AG08395 (cell line): ENCODE measurements at places on chromosomes 1 and 21.

- DNase-seq = no peak
These were observed at the start of gene CCDC185 for GRCh38 chr1:223393275-223394214. Gene CCDC185, plus strand, starts transcription at chr1:223393415. Its CDS starts 61 bp downstream, at chr1:223393476.

- DNase-seq = no peak
These were observed 696.2 kb upstream of the PRMT6 start for GRCh38 chr1:106360252-106360651.

- peak; percentile 93 for DNase-seq
These were observed 43.9 kb upstream of the LYST start for GRCh38 chr1:235910357-235911299.

GRCh38 chr1:247111259-247111699 lies 7.1 kb upstream of the ZNF669 start:
- DNase-seq = peak; percentile 26

DNA sequence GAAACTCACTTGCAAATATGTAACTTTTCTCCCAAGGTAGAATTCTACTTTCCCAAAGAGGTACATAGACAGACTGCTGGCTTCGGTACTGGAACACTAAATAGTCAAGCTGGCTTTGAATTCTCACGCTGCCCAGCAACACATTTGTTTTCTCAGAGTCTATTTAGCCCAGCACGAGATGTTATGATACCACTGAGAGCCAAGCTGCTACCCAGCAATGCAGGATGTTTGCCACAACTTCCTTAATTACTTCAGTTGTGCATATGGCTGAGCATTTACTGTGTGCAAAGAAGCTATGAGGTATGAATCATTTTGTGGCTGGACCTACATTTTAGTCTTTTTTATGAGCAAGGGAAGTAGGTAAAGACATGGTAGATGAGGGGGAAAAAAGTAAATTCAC lies 793.2 kb downstream of the PLA2G4A start:
- no peak for DNase-seq

GRCh38 chr1:170931650-170932049 lies 3.7 kb upstream of the MROH9 start:
- DNase-seq = no peak

- no peak for DNase-seq
These were observed 157.0 kb upstream of the GREM2 start for GRCh38 chr1:240768979-240769378.

DNA sequence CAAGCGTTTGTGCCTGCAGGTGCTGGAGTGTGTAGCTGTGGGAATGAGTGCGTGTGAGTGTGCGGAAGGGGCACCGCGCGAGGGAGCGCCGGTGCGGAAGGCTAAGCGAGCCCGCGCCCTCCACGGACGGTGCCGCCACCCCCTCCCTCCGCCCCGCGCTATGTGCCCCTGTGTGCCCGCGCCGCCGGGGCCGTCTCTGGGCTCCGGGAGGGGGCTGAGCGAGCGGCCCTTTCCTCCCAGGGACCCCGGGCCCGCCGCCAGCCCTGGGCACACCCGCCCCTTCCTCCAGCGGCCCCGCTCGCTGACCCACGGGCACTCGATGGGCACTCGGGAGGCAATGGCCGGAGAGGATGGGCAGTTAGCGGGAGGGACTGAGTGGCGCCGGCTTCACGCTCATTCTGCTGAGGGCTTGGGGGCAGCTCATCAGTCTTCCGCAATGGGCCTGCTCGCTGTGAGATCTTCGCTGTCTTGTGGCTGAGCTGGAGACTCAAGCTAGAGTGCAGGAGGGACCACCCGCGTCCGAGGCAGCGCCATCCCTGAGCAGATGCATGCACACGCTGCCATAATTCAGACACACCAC lies 8.6 kb upstream of the ADGRB2 start:
- DNase-seq = no peak

- peak; percentile 79 for DNase-seq
These were observed 194.6 kb downstream of the ST6GALNAC3 start for GRCh38 chr1:76269155-76269554.

DNA sequence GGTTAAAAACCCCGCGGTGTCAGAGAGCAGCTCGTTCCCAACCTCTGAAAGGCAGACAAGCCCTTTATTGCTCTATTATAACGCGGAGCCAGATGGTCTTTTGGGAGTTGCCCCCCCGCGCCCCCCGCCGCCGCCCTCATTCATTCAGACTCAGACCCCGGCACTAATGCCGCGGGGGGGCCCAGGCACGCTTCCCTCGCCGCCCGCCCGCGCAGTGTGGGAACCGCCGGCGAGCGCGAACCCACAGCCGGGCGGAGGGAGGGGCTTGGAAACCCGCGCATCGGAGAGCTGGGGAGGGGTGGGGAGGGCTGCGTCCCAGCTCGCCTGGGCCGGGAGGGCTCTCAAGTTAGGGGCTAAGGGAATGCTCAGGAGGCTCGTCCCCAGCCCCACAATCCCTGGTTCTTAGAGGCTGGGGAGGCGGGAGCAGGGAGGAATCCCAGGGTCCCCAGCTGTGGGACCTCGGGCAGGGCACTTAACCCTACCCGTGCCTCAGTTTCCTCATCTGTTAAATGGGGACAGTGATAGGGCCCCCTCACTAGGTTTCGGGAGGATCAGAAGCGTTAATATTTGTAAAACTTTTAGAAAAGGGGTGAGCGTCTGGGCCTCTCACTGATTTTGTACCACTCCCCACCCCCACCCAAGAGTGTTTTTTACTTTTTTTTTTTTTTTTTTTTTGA lies 10.9 kb upstream of the HES5 start:
- no peak for DNase-seq

GRCh38 chr21:25862596-25862995 lies 127.8 kb downstream of the GABPA start:
- peak; percentile 12 for DNase-seq

- no peak for DNase-seq
These were observed 9.3 kb downstream of the SLC35A3 start for GRCh38 chr1:99979091-99979490.

DNA sequence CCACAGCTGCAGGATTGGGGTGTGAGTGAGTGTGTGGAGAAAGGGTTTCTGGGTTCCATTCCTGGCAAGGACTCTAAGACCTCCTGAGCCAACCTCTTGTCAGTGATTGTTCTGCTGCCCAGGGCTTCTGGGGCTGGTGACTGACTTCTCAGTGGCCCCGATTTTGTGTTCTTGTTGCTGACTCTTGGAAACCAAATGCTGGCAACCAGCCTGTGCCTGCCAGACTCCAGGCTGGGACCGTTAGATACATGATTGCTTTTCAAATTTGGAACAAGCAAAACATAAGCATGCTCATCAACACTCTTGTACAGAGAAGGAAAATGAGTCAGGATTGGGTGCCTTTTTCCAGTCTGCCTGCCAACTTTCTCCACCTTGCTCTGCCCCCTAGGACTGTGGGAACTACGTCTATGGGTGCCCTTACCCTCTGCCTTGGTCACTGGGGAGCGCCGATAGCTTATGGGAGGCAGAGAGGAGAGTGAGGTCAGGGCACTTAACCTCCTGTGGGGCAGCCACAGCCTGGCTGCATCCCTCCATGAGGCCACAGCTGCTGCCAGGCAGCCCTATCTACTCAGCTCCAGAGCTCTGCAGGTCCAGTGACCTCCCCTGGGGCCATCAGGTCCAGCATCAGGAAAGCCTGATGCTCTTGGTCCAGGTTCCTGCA lies 39.3 kb upstream of the EPS8L3 start:
- DNase-seq = no peak

DNA sequence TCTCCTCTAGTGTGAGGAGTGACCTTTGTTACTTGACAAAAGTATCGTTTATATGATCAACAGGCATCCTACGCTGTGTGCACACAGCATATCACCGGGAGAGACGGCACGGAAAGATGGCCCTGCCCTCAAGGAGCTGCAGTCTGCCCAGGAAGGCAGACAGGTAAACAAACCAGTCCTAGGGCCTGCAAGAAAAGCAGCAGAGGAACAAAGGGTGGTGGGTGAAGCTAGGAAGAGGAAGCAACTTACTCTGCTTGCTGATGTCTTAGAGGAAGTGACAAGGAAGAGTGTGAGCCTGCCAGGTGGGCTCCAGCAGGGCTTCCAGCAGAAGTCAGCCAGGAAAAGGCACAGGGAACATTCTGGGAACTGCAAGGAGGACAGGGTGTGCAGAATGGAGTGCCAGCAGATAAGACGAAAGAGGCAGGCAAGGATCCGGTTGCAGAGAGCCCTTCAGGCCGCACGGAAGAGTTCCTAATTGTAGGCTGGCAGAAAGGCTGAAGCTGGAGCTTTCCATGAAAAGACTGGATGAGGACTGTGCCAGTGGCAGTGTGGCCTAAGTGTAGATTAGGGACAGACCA lies 106.7 kb downstream of the SLC45A1 start:
- DNase-seq = no peak

DNA sequence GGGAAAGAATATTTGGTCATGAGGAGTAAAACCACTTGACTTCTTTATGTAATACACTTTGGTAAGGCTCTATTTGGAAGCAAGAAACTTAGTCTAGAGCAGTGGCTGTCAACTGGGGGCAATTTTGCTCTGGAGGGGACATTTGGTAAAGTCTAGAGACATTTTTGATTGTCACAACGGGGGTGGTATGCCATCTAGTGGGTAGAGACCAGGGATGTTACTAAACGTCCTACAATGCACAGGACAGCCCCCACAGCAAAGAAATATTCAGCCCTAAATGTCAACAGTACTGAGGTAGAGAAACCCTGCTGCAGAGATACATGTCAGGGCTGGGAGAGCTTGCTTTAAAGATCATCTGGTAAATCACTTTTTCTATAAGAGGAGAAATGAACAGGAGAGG lies 13.5 kb downstream of the FUCA1 start:
- DNase-seq = no peak

DNA sequence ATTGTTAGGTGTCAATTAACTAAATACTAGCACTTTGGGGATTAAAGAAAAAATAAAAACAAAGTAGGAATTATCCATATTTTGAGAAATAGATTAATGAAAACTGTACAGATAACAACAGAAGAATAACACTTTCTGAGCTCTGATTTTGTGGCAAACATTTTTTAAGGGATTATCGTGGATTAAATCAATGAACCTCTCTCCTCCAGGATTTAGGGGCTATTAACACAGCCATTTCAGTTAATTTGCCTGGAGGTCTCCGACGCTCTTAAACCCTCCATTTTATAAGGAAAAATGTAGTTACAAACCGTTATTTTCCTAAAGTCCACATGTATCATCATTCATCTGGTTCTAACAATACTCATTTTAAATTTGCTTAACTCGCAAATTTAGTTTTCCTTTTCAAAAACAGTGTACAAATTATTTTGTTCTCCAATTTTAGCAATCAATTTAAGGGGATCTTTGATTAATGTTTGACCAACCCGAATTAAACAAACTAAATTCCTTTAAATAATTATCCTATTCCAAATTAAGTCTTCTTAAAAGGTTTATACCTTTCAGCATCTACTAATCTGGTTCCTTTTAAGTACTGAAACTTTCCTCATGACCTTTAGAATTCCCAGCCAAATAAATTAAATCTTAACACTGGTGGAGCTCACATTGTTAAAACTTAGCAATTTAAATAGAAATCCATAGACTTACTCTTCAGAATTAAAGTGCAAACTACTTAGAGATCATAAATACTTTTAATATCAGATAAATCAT lies 30.7 kb upstream of the RNF187 start:
- DNase-seq = no peak

DNA sequence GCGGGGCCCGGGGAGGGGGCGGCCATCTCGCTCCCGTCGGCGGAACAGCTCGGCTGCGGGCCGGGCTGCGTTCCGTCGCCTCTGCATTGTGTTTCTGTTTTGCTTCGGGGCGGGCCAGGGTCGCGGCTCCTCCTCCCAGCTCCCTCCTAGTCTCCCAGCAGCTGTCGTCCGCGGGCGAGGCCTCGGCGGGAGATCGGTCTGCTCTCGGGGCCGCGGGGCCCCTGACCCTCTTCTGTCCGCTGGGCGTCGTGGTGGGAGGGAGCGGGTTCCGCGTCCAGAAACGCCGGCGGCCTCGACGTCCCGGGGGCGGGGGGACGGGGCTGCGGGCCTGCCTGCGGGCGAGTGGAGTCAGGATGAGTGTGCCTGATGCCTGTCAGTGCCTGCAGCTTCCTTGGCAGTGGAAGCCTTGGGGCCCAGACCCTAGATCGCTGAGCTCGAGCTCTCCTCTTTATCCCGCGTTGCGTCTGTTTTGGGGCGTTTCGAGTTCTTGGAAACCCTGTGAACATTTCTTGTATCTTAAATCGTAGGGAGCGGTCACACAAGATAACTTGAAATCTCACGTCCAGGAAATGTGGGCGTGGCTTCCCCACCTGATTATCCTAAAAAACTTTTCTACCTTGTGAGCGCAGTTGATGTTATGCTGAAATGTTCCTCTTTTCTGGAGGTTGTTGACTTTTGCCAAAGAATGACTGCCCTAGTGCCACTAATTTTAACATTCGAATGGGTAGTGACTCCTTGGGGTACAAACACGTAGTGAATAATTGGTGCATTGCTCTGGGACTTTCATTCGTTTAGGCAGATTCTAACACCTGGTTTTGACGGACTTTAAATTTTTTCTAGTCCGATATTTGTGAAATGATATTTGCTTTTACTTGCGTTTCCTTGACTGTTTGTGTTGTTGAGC lies 676 bp downstream of the MORC3 start:
- peak; percentile 56 for DNase-seq

DNA sequence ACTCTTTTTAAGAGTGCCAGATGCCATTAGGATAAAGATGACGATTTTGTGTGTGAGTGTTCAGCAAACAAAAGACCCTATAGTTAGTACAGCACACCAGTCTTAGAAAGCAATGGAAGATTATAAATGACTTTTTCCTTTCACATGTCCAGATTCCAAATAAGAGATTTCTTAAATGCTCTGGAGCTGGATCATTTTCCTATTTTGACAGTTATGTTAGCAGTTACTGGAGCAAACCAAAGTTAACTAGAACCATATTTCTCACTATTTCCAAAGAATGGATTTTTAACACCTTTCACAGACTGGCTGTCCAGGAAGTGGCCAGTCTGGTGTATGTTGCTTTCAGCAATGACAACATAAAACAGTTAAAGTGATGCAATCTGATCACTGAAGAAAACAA lies 905.8 kb upstream of the ADGRL2 start:
- no peak for DNase-seq

- no peak for DNase-seq
These were observed 446.6 kb downstream of the SIPA1L2 start for GRCh38 chr1:232183266-232183800.
